ENCODE measurements at places on chromosomes 16 and 17.

GRCh38 chr16:22073350-22073749 is 19.0 kb upstream of the VWA3A start:
- no peak for DNase-seq

- no peak for DNase-seq
Observed at GRCh38 chr16:69005641-69006355, 99.7 kb upstream of the HAS3 start.

DNA sequence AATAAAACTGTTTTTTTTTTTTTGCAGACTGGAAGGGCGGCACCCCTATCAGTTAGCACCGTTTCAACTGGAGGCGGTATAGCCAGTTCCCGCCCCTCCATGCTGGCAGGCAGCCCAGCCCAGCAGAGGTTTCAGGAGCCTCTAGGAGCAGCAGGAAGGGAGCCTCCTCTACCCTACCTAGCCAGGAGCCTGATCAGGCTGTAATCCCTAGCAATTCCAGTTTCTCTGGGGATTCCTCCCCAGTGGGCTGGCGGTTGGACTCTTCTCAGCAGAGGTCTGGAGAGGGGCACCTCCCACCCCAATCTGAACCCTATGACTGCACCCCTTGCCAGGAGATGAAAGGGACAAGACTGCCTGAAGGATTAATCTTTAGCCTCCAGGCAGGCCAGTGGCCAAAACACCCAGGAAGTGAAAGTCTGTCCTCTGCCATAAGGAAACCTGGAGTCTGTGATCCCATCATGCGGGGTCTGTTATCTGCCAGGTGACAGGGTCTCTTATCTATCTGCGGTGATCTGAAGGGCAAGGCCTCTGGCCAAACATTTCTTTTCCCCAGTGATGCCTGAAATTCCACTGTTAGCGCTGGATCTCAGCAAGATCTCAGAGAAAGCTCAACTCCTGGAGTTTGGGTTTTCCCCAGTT is 4.9 kb upstream of the CDH1 start:
- DNase-seq, result no peak

- DNase-seq, result no peak
Observed at GRCh38 chr16:22955461-22956070, 141.6 kb downstream of the HS3ST2 start.

GRCh38 chr16:70734522-70735095 is 48.8 kb upstream of the MTSS2 start:
- DNase-seq, result no peak

DNA sequence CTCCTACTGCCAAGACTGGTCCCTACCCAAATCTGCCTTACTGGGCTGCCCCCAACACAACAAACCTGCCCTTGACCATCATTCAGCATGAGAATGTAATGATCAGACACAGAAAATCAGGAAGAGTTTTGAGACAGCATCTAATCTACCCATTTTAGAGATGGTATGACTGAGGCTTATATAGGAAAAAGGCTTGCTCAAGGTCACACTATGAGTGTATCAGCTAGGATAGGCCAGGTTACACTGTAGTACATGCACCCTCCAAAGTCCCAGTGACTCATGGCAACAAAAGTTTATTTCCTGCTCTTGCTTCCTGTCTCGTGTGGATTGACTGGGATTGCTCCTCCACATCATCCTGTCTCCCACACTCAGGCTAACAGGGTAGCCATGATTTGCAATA is 27.9 kb downstream of the NLRC5 start:
- DNase-seq, result no peak

GRCh38 chr16:89324056-89325010 is 106.8 kb downstream of the ZNF778 start:
- peak; percentile 70 for DNase-seq

GRCh38 chr16:87924041-87924810 is 12.1 kb downstream of the CA5A start:
- no peak for DNase-seq

DNA sequence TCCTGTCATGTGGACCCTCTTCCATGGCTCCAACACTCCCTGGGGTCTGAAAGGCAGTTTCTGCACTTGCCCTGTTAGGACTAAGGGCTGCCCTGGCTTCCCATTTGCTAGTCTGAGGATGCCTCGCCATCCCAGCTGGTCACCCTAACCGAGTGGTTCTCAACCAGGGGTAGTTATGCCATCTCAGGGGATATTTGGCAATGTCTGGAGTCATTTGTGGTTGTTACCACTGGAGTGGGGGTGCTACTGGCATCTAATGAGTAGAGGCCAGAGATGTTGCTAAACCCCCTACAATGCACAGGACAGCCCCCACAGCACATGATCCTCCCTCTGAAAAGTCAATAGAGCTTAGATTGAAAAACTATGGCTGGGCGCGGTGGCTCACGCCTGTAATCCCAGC is 26.9 kb upstream of the CDH1 start:
- no peak for DNase-seq

GRCh38 chr17:27379888-27380533 is 76.2 kb upstream of the KSR1 start:
- DNase-seq, result no peak

All from activated naive CD4-positive, alpha-beta T cell treated with anti-CD3 and anti-CD28 coated beads, Interleukin-2, amount 50 U/mL, for 16 hours (primary cell).